SK-N-DZ (cell line): ENCODE measurements at places on chromosomes 13 and 19.

GRCh38 chr19:6481541-6482342, at the start of gene DENND1C:
TSS of gene DENND1C (minus strand) at chr19:6481787. CDS start at chr19:6481695, 92 bp downstream.
- peak; percentile 33 for DNase-seq

DNA sequence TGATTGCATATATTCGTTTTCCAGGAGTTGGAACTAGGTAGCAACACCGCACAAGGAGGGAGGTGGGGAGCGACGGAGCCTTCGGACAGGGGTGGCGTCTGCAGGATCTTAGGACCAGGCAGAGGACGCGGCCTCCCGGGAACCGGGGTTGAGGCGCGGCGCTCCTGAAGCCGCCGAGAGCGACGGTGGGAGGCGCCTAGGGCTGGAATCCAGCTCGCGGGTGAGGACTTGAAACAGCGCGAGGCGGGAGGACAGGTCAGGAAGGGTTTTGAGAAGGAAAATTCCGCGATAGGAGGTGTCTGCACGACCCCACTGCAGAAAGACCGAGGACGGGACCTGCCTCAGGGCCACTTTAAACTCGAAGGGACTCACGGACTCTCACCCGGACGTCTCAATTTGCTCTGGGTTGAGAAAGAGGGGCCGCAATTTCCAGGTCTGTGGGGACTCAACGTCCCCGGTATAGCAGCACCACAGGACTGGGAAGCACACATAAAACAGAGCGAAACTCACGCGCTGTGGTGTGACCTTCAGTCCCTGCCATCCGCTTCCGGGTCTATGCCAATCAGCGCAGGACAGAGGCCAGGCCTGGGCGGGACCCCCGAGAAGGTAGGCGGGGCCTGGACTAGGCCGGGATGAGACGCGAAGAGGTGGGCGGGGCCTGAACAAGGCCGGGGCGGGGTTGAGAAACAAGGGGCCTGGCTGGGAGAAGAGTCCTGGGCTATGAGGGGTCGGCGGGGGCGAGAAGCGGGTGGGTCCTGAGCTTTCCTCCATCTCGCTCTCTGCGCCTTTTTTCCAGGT, at the start of gene ZNF320:
ZNF320 (minus strand) TSS at position 498 of the 798 bp plus-strand sequence. CDS start 7,380 bp downstream, outside the sequence.
- peak; percentile 87 for DNase-seq

GRCh38 chr13:36293497-36293896, 4.1 kb downstream of the CCDC169 start:
- DNase-seq, result no peak

GRCh38 chr13:111049791-111050538, 65.1 kb upstream of the ARHGEF7 start:
- no peak for DNase-seq

DNA sequence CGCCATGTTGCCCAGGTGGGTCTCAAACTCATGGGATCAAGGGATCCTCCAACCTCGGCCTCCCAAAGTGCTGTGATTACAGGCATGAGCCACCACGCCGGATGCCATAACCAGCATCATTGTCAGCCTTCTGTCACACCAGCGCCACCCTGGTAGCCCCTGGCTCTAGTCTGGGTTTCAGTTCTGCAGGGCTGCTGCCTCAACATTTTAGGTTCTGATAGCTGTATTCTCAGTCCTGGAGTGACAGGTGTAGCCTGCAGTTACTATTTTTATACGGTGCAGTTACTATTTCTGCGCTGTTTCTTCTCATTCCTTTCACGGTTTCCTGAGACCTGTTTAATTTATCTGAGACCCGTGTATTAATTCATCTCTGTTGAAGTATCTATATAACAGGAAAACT, 57.1 kb downstream of the TRPM4 start:
- DNase-seq, result no peak
